Stimulated activated naive CD4-positive, alpha-beta T cell treated with Interleukin-2 at 50 U/mL for 16 hours (primary cell): ENCODE measurements at places on chromosomes 11 and 22.

DNA sequence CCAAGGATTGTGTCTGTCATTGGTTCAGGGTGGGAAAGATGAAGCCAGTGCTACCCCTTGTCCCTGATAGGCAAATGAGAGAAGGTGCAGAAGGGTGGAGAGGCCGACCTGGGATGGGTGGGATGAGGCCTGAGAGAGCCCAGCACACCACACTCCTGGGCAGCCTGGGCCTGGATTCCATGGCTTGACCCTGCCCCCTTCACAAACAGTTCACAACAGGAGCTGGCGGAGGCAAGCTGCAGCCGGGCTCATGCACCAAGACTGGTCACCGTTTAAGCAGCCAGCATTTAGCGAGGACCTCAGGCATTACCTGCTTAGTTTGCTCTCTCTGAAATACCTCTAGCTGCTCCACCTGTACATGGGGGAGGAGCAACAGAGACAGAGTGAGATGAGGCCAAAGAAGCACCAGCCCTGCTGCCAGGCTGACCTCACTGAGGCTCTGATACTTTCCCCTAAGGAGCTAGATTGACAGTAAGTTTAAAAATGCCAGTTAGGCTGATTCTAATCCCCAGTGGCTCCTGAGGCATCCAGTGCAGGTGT is 13.5 kb downstream of the IL18BP start:
- no peak for DNase-seq

DNA sequence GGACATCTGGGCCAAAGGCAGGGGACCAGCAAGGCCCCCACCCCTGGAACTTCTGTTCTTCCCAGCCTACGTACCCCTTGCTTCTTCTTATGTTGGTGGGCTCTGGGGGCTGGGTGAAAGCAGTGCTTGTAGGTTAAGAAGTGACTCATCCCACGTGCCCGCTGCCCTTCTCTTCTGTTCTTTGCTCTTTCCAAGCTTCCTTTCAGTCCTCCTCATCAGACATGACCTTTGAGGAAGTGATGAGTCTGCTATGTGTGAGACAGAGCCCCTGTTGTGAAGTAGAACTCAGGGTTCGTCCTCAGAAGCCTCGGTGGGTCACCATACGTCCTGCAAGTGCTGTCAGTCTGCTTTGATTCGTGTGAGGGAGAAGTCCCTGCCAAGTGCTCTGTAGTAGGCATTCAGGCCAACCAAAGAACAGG is 12.7 kb downstream of the MED15 start:
- no peak for DNase-seq

DNA sequence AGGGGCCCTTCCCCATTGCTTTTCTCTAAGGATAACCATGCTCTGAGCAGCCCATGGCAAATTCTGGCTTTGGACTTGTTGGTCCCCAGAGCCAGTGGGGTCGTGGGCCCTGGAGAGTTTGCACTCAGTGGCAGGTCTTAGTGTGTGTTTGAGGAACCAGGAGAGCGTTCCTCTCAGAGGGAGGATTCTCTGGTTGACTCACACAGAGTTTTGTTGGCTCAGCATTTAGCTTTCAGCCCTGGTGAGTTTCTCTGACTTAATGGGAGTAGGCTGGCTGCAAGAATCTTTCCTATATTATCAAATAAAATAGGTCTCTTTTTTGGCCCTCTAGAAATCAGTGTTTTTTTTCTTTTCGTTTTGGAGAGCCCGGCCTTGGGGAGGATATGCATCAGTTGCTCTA is 20.9 kb downstream of the ST14 start:
- no peak for DNase-seq

GRCh38 chr11:10590218-10590915 is 21.9 kb upstream of the LYVE1 start:
- DNase-seq, result no peak

- no peak for DNase-seq
These were observed 27.2 kb upstream of the TH start for GRCh38 chr11:2198621-2199365.

GRCh38 chr11:67410369-67410831 is 5.1 kb upstream of the CARNS1 start:
- no peak for DNase-seq

GRCh38 chr11:84056653-84057376 is 770.6 kb upstream of the CCDC90B start:
- DNase-seq, result no peak
